ENCODE measurements at places on chromosomes 11 and 22. TPM values are rescaled to one million over a fixed set of nuclear protein-coding genes. Genes with fewer than 3 reads are reported as not detected.

- DNase-seq = peak; percentile 92
- peaks cover 8% of the 10 kb centered on the region for H3K36me3 ChIP-seq
- H3K4me3 ChIP-seq = peak overlapping the region; percentile 73
Measured at GRCh38 chr11:73141309-73142127, 600 bp downstream of the FCHSD2 start.

GRCh38 chr22:22673628-22674027, 29.2 kb downstream of the GGTLC2 start:
- H3K4me1 ChIP-seq = no peaks in the 10 kb centered on the region
- no peak for DNase-seq
- H3K4me3 ChIP-seq = no peak overlapping the region

DNA sequence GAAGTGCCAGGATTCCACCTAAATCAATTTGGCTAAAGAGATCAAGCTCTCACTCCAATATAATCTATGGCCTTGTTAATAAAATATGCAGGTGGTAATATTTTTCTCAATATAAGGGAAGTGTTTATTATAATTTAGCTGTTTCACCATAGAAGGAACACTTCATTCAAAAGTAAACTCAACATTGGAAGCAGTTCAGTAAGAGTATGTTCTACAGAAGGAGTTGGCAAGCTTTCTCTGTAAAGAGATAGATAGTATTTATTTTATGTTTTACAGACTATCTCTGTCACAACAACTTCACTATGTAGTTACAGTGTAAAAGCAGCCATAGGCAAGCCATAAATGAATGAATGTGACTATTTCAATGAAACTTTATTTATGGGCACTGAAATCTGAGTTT, 313.6 kb upstream of the ANO3 start:
- no peaks in the 10 kb centered on the region for H3K4me1 ChIP-seq
- DNase-seq = peak; percentile 46
- H3K27ac ChIP-seq = no peak overlapping the region
- no peak overlapping the region for H3K4me3 ChIP-seq

- no peaks in the 10 kb centered on the region for H3K4me1 ChIP-seq
- H3K4me3 ChIP-seq = no peak overlapping the region
- H3K36me3 ChIP-seq = no peaks in the 10 kb centered on the region
- H3K27ac ChIP-seq = no peak overlapping the region
- no peak for DNase-seq
- no peaks in the 10 kb centered on the region for H3K27me3 ChIP-seq
Measured at GRCh38 chr11:104404231-104405175, 240.6 kb upstream of the PDGFD start.

- DNase-seq = no peak
- H3K4me1 ChIP-seq = no peaks in the 10 kb centered on the region
- H3K36me3 ChIP-seq = peaks cover 9% of the 10 kb centered on the region
- H3K4me3 ChIP-seq = no peak overlapping the region
Measured at GRCh38 chr11:77801477-77801876, 19.0 kb downstream of the RSF1 start.

GRCh38 chr22:20811971-20812660, 38.2 kb downstream of the SERPIND1 start:
- peaks cover 47% of the 10 kb centered on the region for H3K36me3 ChIP-seq
- no peak overlapping the region for H3K27ac ChIP-seq
- no peak for DNase-seq
- H3K27me3 ChIP-seq = no peaks in the 10 kb centered on the region
- no peak overlapping the region for H3K4me3 ChIP-seq

DNA sequence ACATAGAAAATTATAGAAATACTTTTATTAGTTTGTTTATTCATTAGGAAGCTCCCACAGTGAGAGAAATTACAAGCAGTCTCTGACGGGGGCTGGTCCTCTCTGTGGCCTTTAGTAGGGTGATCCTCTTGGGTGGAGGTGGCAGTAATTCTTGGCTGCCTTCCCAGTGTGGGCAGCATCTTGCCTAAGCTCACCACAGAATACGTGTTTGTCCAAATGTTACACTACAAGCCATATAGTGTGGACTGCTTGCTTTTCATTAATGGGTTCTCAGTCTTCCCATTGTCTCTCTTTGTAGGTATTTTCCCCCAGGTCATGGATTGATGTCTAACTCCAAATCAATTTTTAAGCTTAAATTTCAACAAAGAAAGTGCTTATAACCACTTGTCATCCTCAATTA, 43.3 kb downstream of the ENDOD1 start:
- H3K27ac ChIP-seq = no peak overlapping the region
- H3K4me1 ChIP-seq = peaks cover 6% of the 10 kb centered on the region
- H3K36me3 ChIP-seq = peaks cover 13% of the 10 kb centered on the region
- H3K27me3 ChIP-seq = no peaks in the 10 kb centered on the region

GRCh38 chr22:50488006-50488677, 1.5 kb downstream of the MIOX start:
- no peak overlapping the region for H3K27ac ChIP-seq
- no peaks in the 10 kb centered on the region for H3K4me1 ChIP-seq

The C22orf31 gene
- 2.1 TPM for total RNA-seq

The CRYBB3 gene
- 0.13 TPM for total RNA-seq

Measured in muscle of leg (tissue), 16 donors.